ENCODE measurements at places on chromosomes 3 and 15.

DNA sequence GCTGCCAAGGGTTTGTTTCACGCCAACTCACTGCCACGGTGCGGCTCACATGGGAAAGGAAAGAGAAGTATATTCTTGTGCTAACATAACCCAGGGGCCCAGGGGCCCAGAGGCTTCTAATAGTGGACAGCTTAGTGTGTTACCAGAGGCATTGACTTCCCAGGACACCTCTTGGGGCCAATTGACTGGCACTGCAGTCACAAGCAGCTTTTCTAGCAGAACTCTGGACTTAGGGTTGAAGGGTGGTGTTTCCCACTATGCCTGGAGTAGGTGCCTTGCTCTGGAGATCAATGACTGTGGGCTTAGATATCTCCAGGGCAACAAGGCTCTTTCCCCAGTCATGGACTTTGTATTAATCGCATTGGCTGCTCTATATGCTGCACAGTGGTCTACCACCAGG lies 172.7 kb upstream of the KBTBD8 start:
- DNase-seq = no peak

DNA sequence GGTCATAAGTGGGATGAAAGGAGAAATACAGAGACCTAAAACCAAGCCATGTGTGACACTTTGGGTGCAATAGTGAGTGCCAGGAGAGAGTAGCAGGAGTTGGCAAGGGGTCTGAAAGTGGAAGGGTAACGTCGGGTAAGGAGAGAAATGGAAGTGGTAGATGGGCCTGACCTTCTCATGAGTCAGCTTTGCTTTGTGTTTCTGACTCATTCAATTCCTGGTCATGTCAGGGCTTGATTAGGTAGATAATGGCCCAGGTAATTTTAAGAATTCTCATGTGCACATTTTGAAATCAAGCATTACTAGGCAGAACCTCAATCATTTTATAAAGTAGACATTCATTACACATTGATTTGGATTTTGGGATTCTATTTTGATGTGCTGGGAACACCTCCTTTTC lies 262.5 kb downstream of the SOX2 start:
- DNase-seq = no peak

- no peak for DNase-seq
Observed at GRCh38 chr3:113533534-113533892, 1.2 kb downstream of the SIDT1 start.

- DNase-seq = no peak
Observed at GRCh38 chr3:13113346-13114330, 40.4 kb upstream of the IQSEC1 start.

DNA sequence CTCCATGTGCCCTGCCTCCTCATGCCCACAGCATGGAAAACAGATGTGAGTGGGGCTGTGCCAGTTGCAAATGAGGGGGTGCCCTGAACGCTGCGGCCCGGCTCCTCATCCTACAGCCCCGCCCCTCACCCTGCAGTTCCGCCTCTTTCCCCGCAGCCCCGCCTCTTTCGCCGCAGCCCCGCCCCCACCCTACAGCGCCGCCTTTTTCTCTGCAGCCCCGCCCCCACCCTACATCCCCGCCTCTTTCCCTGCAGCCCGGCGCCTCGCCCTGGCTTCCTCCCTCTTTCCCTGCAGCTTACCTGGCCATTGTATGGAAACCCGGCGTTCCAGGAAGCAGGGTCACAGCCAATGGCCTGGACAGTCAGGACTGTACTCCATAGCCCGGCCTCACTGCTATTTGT lies 284.9 kb downstream of the TLE3 start:
- DNase-seq = no peak

DNA sequence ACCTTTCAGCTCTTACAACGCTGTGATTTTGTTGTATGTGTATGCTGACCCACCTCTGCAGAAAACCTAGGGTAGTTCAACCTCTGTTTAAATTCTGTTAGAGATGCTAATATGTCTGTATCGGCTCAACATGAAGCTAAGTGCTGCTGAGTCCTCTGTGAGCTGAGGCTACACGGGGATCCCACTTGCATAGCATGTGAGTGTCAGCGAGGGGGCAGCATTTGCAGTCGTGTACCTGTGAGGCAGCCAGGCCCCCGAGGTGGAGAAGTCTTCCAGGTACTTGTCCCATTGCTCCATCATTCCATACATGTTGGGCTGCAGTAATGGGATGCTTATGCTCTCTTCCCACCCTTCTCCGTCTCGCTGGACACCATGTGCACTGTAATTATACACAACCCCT lies 3.7 kb downstream of the MKRN2OS start:
- DNase-seq = no peak

GRCh38 chr15:48384616-48385015 lies 53.4 kb downstream of the DUT start:
- no peak for DNase-seq

- no peak for DNase-seq
Observed at GRCh38 chr3:133136114-133137041, 98.2 kb downstream of the TMEM108 start.

- no peak for DNase-seq
Observed at GRCh38 chr3:186209810-186210752, 101.2 kb upstream of the ETV5 start.

GRCh38 chr15:89656116-89656815 lies 999 bp upstream of the KIF7 start:
- DNase-seq = no peak

DNA sequence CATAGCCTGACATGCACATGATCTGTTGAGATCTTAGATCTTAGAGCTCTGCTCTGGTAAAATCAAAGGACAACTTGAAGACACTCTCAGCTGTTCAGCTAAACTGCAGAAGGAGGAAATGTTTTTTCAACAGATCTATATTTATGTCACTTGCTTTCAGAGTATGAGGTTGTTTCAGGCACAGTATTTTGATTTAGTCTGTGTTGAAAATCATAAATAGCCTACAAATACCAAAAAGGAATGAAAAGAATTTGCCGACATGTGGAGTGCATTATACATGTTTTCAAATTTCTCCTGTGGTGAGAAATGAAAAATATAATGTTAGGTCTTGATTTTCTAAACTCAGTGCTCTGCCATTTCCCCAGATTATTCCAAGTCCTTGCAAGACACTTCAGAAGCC lies 1118.4 kb downstream of the TBL1XR1 start:
- DNase-seq = no peak

DNA sequence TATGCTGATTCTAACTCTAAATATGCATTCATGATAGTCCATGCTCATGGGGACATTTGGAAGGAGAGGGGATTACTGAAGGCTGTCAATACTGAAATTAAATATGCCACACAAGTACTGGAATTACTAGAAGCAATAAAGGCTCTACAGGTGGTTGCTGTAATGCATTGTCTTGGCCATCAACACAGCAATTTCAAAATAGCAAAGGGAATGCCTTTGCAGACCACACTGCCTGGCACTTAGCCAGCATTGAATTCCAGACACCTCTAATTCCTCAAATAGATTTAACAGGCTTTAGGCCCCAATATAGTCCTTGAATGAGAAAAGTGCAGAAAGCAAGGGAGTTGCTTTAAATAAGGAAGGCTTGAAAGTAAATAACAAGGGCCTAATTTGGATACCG lies 115.8 kb upstream of the PLCL2 start:
- DNase-seq = no peak

- no peak for DNase-seq
Observed at GRCh38 chr15:68983961-68984481, 30.5 kb upstream of the NOX5 start.

- DNase-seq = no peak
Observed at GRCh38 chr3:123773681-123774431, 110.3 kb downstream of the MYLK start.

GRCh38 chr3:47273564-47273963 lies 9.0 kb downstream of the KIF9 start:
- no peak for DNase-seq

- no peak for DNase-seq
Observed at GRCh38 chr15:100824211-100824610, 55.4 kb upstream of the ALDH1A3 start.

- no peak for DNase-seq
Observed at GRCh38 chr3:20130106-20130505, 55.9 kb downstream of the SGO1 start.

DNA sequence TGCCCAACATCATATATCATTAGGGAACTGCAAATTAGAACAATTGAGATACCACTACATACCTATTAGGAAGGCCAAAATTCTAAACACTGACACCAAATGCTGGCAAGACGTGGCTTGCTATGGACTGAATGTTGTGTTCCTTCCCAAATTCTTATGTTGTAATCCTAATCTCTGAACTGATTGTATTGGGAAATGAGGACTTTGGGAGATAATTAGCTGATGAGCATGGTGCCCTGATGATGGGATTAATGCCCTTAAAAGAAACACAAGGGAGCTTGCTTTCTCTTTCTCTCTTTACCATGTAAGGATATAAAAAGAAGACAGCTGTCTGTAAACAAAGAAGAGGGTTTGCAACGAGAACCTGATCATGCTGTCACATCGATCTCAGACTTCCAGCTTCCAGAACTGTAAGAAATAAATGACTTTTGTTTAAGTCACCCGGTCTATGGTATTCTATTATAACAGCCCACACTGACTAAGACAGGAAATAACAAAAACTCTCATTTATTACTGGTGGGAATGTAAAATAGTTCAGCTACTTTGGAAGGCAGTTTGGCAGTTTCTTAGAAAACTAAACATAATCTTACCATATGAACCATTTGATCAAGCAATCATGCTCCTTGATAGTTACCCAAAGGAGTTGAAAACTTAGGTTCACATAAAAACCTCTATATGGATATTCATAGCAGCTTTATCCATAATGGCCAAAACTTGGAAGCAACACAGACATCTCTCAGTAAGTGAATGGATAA lies 458.3 kb upstream of the CBLB start:
- no peak for DNase-seq

DNA sequence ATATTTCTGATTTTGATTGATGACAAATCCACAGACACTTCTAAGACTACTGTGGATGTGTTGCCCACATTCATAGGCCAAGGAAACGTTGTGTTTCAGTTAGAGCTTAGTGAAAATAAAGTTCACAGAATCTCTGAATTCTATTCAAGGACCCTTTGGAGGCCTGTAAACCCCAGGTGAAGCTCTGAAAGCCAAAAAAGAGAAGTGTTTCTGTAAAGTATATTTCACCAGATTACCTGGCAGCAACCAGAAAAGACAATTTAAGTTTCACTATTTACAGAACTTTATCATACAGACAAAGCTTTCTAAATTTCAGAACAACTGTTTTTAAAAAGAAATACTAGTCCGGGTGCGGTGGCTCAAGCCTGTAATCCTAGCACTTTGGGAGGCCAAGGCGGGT lies 2.6 kb downstream of the CLPX start:
- DNase-seq = no peak

GRCh38 chr3:139264375-139264774 lies 79.4 kb upstream of the MRPS22 start:
- DNase-seq = no peak

DNA sequence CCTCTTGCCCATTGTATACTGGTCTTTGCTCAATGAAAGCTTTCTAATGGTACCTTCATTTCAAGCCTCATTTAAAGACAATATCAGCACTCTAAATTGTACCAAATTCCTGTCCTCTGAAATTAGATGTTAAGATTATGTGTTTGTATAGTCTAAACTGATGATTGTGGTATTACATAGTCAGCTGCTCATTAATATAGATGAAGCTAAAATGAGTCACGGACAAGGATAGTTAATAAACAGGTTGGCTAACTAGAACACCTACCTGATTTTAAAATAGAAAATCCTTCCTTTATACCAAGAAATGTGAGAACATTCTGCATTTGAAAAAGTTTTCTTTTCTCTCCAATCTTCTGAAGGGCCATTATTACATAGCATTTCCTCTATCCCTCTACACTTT lies 2.9 kb downstream of the PRKCI start:
- DNase-seq = no peak

- peak; percentile 32 for DNase-seq
Observed at GRCh38 chr3:187746442-187747281, 1.4 kb upstream of the BCL6 start.

DNA sequence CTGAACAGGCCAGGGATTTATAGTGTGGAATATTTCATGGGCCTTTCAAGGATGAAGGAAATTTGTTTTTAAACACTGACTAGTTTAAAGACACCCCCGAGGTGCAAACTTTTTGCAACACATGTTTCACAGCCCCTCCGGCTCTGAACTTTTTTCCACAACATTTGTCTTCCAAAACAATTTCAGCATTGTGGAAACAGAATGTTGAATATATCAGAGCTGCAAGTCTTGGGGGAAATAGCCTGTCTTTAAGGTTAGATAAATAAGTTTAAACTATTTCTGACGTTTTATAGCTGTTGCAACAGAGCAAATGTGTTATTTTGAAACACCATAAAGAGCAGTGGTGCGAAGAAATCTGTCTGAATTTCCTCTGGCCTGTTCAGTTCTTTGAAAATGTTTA lies 229.2 kb upstream of the GOLGA6L4 start:
- DNase-seq = no peak

DNA sequence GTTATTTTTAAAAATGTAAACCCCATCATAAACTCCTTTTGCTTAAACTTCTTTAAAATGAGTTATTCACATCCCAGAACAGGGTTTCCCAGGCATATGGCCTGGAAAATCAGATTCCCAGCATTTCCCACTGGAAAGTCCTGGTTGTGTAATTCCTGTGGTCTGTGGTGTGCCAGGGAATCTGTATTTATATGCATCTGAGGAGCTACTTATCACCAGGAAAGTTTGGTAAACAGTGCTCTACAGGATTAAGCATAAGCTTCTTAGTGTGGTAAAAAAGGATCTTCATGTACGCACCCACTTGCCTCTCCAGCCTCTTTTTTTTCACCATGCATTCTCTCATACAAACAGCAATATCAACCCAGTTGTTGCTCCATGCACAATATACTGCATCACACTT lies 28.2 kb downstream of the MEIS2 start:
- no peak for DNase-seq

GRCh38 chr3:51568036-51568435 lies 29.5 kb downstream of the RAD54L2 start:
- DNase-seq = no peak

DNA sequence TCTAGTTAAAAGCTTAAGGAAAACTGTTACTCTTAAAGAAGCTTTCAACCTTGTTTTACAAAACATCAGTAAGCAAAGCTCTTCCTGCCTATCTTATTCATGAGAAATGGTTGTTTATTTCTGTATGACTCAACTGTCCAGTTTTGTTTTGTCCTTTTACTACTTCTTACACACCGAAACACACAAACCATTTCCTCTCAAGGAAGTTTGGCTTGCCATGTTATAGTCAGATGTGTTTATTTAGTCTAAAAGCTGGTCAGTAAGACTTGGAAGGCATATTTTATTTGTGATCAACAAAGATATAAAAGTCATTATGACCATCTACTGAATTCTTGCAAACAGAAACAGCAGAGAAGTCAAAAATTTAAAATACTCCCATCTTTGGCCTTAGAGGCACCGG lies 53.2 kb upstream of the RBSN start:
- no peak for DNase-seq

- DNase-seq = peak; percentile 60
Observed at GRCh38 chr3:128584412-128585020, 66.1 kb downstream of the RPN1 start.

DNA sequence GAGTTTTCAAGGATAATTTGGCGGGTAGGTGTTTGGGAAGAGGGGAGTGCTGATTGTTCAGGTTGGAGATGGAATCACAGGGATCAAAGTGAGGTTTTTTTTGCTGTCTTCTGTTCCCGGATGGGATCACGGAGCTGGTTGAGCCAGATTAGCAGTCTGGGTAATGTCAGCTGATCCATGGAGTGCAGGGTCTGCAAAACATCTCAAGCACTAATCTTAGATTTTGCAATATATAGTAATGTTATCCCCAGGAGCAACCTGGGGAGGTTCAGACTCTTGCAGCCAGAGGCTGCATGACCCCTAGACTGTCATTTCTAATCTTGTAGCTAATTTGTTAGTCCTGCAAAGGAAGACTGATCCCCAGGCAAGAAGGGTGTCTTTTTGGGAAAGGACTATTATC lies 354.1 kb upstream of the SGO1 start:
- DNase-seq = no peak

Data from breast epithelium (tissue), 4 donors.